HEK293T (cell line): ENCODE measurements at places on chromosomes 2 and 18.

DNA sequence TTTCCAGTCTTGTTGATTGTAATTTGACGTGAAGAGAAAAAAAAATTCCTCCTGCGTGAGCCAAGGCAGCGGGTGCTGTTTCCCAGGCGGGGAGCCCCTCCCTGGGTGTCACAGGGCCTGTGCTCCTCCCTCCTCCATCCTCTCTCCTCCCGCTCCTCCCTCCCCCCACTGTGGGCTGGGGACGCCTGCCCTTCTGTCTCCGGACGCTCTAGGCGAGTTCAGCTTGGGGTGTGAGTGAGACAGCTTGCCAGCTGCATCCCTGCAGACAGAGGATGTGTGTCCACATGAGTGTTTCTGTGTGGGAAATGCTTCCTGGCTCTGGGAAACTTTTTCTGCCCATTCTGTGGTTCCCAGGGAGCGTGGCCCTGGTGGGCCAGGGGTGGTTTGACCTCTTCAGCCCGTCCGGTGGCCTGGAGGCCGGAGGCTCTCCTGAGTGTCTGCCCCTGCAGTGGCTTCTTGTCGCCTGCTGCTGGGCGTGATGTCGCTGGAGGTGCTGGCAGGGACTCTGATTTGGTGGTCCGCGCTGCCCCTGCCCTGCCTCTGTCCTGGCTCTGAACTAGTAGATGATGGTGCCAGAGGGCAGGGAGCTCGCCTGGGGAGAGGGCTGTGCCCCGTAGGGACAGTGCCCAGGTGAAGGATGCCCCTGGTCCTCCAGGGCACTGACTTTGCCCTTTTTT is 96.4 kb downstream of the USP40 start:
- DNase-seq: no peak

GRCh38 chr2:103789381-103790095 is 1027.7 kb downstream of the TMEM182 start:
- peak; percentile 14 for DNase-seq

DNA sequence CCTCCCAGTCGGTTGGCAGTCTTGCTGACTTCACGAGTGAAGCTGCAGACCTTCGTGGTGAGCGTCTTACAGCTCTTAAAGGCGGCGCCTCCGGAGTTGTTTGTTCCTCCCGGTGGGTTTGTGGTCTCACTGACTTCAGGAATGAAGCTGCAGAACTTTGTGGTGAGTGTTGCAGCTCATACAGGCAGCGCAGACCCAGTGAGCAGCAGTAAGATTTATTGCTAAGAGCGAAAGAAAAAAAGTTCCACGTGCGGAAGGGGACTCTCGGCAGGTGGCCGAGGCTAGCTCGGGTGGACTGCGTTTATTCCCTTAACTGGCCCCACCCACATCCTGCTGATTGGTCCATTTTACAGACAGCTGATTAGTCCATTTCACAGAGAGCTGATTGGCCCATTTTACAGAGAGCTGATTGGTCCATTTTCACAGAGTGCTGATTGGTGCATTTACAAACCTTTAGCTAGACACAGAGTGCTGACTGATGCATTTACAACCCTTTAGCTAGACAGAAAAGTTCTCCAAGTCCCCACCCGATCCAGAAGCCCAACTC is 240.3 kb downstream of the LRATD1 start:
- no peak for DNase-seq

- DNase-seq: no peak
Observed at GRCh38 chr18:40855661-40856060, 1099.4 kb upstream of the PIK3C3 start.

DNA sequence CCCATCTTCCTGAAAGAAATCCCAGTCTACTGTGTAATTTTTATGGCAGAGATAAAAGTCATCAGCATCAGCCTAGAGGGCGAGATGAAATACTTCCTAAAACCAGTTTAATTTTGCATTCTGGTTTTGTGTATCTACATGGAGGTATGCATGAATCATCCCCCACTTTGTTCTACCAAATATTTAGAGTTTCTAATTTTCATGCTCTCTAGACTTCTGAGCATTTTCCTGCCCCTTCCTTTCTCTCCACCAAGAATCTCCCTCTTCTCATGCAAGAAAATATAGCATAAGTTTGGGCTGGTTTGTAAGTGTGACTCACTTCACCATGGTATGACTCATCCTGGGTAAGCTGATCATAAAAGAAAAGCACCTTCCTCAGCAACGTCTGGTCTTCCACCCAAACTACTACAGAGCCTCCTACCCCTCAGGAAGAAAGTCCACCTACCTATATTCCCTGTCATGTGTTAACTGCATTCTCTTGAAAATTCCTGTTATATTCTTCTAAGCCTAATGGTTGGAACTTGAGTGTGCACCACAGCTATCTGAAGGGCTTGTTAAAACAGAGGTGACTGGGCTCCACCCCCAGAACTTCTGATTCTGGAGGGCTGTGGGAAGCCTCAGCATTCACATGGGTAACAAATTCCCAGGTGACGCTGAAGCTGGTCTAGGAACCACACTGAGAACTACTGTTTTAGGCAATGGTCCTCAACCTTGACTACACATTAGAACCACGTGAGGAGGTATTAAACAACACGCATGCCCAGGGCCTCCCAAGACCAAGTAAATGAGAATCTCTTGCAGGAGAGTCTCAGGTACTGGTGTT is 37.4 kb upstream of the RAPGEF4 start:
- DNase-seq: peak; percentile 34

- no peak for DNase-seq
Observed at GRCh38 chr18:34650121-34650545, 60.0 kb upstream of the DTNA start.

DNA sequence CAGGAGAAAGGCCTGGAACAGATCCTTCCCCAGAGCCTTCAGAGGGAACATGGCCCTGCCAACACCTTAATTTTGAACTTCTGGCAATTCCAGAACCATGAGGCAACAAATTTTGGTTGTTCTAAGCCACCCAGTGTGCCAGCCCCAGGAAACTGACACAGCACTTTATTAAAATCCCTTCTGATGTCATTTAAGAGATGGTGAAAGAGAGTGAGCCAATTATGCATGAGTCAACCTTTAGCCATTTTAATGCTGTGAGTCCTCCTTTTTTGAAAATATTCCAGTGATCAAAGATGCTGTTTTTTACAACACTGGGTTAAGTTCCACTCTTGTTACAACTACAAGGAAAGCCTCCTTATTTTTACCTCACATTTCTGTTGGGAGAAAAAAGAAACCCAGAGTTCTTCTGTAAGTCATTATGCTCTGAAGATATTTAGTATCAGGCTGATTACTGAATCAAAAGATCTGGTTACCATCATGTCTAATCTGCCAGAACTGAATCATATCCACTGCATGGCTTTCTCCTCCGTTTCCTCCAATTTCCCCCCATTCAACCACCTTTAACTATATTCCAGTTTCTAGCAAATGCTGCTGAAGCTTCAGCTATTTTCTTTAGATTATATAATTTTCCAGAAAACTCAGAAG is 235.4 kb downstream of the TXNL1 start:
- DNase-seq: no peak

DNA sequence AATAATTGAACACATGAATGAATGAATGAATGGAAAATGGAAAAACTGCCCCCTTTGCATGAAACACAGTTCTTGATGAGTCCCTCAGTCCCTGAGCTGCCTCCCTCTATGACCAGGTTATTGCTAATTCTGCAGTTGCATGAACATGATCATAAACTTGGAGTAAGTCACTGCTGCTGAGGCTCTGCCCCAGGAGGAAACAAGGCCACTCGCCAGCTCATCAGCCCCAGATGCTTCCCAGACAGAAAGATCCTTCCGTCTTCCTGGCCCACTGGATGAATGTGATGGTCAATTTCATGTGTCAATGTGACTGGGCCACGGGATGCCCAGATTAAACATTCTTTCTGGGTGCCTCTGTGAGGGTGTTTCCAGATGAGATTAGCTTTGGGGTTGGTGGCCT is 16.4 kb downstream of the GPR45 start:
- no peak for DNase-seq

DNA sequence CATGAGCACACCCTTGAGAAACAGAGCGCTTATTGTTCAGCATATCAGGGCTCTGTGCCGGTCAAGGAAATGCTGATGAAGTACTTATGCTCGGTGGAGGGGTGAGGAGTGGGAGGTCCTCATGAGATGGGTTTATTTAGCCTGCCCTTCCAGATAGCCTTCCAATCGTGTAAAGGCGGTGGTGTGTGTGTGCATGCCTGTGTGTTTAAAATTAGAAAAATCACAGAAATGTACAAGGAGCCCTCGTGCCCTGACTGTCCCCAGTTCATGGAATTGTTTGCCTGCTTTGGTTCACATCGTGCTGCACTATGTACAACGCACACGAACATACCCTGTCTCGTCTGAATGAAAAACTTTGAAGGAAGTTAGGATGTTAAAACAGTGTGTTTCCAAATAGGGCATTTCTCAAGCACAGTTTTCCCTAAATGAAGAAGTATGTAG is 158.6 kb downstream of the AQP4 start:
- no peak for DNase-seq

DNA sequence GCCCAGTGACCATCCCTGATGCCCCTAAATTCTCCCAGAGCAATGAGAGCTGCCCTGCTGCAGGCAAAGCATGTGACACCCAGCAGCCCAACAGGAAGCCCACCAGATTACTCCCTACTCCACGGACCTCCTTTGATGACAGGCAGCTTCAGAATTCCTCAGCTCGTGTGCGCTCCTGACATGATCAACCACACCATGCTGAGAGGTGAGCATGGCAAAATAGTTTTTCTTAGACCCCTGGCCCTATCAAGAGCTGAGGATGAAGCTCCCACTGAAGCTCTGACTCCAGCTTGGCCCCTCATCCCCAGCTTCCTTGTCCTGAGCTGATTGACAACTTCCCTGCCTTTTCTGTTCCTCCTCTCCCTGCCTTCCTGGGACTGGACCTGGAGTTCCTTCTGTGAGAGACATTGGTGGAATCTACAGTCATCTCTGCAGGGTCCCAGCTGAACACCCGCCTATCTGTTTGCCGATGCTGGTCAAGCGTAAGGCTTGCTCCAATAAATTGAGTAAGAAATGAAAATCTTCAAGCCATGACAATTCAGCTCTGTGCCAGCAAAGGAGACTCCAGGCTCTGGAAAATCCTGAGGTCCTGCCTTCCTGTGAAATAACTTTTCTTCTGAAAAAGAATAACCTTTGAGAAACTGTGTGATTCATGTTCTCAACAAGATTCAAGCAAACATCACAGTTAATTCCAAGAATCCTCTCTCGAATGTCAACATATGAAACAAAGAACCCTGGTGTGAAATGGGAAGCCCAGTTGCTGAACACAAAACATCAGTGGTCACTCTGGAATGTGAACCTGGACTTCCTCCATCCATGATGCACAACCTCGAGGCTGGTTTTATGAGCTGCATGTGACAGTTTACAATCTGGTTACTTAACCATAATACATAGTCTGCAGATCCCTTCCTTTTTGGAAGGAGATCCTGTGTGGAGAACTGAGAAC is 201.1 kb downstream of the SPP2 start:
- DNase-seq: no peak

GRCh38 chr18:75696391-75696790 is 268.9 kb upstream of the SMIM21 start:
- DNase-seq: no peak

- peak; percentile 49 for DNase-seq
Observed at GRCh38 chr2:20223407-20224163, 1.3 kb downstream of the SDC1 start.
